ENCODE measurements at places on chromosomes 3 and 15.

GRCh38 chr3:99955773-99956562, 138.3 kb downstream of the CMSS1 start:
- DNase-seq = no peak

DNA sequence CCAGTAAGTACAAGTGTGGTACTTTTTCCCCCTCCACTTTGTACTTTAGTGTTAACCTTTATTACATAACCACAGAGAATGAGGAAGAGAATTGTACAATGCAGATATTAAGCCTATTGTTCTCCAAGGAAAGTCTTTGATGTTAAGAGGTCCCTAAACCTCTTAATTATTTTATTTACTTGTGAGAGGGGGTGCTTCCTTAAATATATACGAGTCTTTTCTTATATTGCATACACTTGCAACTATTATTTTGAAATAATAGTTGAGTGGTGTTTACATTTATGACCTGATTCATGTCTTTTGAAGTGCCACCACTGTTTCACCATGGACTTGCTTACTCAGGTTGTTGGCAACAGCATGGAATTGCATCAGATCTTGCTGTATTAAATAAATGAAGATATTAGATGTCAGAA, 10.1 kb downstream of the USP3 start:
- no peak for DNase-seq

- DNase-seq = no peak
Observed at GRCh38 chr3:72371431-72371830, 476.8 kb downstream of the SHQ1 start.

- DNase-seq = no peak
Observed at GRCh38 chr3:56923526-56924224, 121.9 kb upstream of the ARHGEF3 start.

GRCh38 chr3:55545995-55546394, 58.9 kb upstream of the WNT5A start:
- no peak for DNase-seq

GRCh38 chr3:31709005-31709404, 176.3 kb downstream of the STT3B start:
- no peak for DNase-seq

- no peak for DNase-seq
Observed at GRCh38 chr3:171336406-171336805, 123.8 kb downstream of the TNIK start.

GRCh38 chr15:39195961-39196486, 384.9 kb upstream of the THBS1 start:
- no peak for DNase-seq

- DNase-seq = no peak
Observed at GRCh38 chr3:13120928-13121552, 47.8 kb upstream of the IQSEC1 start.

GRCh38 chr15:94282269-94283250, 51.2 kb downstream of the MCTP2 start:
- no peak for DNase-seq

GRCh38 chr3:134644731-134645514, 5.9 kb downstream of the KY start:
- DNase-seq = peak; percentile 62

DNA sequence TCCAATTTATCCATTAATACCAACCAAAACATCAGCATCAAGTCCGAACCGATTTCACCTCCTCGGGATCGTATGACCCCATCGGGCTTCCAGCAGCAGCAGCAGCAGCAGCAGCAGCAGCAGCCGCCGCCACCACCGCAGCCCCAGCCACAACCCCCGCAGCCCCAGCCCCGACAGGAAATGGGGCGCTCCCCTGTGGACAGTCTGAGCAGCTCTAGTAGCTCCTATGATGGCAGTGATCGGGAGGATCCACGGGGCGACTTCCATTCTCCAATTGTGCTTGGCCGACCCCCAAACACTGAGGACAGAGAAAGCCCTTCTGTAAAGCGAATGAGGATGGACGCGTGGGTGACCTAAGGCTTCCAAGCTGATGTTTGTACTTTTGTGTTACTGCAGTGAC, 20.8 kb downstream of the LYSMD4 start:
- no peak for DNase-seq

GRCh38 chr3:128775906-128776542, 50.0 kb downstream of the RAB7A start:
- DNase-seq = no peak

DNA sequence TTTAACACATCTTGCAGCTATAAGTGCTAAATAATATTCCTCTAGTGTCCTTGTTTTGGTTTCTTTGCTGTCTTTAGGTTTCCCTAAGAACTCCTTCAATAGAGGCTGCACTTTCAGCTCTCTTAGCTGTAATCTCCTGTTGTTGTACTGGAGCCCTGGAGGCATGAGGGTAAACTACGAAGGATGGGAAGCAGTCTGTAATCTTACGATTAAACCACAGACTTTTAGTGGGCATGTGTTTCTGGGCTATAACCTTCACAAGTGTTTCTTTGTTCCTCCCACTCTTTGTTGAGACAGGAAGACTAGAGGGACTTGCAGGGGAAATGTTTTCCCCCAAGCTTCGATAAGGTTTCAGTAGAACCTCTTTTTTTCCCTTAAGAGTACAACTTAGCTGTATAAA, 1058.1 kb downstream of the NSUN3 start:
- no peak for DNase-seq

Data from lower leg skin (tissue), 4 donors.